ENCODE measurements at places on chromosomes 12 and 14.

- no peak for DNase-seq
Measured at GRCh38 chr12:49086116-49086515, 8.5 kb downstream of the DHH start.

DNA sequence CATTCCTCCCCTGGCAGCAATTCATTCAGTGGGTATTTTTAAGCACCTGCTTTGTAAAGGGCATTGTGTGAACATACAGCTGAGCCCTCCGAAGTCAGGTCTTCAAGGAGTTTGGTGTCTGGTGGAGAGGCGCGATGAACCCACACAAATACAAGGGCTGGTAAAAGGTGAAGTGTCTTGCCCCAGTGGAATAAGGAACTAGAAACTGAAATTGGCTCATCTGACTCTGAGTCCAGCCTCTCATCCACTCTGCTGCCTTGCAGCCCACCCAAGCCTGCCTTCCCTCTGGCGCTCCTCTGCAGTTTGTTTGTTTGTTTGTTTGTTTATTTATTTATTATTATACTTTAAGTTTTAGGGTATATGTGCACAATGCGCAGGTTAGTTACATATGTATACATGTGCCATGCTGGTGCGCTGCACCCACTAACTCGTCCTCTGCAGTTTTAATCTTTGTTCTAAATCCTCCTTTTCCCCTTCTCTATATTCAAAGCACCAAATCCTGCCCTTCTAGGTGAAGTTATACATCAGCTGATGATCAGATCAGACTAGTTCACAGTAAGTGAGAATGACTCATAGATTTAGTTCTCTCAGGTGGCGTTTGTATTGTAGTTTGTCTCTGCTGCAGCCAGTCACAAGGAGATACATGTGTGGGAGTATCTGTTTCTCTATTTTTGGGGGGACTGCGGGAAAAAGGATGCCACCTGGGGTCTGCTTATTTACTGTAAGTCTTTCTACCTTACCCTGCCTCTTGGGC, 394.5 kb downstream of the APAF1 start:
- DNase-seq: no peak

DNA sequence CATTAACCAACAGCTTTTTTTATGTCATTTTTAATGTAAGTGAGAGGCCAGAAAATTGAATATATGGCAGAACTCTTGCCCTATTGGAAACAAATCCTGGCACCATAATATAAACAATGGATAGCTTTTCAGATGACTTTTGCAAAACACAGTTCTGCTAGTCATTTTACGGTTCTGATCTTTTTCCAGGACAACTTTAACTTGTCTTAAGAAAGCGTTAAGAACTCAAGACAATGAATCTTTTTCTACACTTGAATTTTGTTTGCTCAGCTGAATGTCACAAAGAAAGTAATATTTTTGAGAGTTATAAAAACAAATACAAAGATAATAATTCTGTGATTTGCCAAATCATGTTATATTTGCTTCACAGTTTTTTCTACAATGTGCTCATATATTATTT, 13.2 kb downstream of the KERA start:
- no peak for DNase-seq

DNA sequence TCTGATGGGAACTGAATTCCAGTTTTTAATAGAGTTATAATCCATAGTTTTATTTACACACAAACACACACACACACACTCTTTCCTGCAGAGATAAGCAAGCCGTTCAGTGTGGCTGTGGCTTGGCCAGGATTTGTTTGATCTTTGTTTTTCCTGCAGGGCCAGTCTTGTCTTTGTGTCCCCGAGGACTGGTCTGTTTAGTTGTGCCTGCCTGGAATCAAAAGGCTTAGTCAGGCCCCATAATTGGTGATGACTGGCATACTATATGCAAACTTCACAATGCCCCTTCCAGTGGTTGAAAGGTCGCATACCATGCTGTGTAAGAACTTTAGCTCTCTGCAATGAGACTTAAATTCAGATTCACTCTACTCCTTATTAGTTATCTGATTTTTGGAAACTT, 26.0 kb downstream of the WBP11 start:
- no peak for DNase-seq

DNA sequence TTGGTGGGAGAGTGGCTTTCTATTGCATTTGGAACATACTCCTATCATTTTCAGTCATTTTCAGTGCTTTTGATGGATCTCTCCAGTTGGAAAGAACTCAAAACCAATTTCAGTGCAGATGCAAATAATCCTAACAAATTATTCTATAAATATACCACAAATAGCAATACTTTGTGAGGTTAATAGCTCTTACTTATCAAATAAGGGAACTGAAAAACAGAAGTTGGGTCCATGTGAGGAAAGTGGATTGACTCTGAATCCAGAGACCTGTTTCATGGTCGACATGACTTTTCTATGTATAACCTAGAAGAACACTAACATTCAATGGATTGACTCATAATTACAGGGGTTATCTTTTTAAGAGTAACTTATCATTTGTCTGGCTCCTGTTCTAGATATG, 248.6 kb downstream of the EGLN3 start:
- no peak for DNase-seq

DNA sequence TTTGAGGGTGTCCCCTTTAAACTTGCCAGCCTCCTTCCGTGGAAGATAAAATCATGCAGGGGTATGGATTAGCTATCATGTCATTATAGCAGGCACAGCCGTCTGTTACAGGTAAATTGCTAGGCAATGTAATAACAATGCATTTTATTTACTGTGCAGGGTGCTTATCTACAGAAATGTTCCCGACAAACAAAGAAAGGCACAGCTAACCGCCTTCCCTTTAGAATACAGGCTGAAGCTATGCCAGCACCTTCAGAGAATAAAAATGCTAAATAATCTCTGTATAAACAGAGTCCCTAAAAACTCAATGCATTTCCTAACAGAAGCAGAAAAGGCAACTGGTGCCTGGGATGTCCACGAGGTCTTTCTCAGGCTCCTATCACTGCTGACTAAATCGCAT, 239.2 kb downstream of the SPTSSA start:
- DNase-seq: no peak

DNA sequence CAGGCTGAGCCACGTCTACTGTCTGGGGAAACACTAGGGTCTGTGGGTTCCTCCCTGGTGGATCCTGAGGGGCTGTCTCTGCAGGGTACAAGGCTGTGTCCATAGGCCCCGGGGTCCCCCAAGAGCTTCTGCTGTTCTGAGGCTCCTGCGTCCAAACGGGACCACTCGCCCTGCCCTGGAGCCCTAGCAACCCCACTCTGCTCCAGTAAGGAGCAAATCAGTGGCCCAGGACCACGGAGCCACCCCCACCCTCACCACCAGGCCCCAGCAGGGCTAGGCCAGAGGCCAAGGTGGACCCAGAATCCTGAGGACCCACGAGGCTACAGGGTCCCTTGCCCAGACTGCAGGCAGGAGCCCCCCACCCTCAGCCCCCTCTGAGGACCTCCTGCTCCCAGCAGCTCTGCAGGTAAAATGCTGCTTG, 75.1 kb upstream of the GALNT9 start:
- no peak for DNase-seq

DNA sequence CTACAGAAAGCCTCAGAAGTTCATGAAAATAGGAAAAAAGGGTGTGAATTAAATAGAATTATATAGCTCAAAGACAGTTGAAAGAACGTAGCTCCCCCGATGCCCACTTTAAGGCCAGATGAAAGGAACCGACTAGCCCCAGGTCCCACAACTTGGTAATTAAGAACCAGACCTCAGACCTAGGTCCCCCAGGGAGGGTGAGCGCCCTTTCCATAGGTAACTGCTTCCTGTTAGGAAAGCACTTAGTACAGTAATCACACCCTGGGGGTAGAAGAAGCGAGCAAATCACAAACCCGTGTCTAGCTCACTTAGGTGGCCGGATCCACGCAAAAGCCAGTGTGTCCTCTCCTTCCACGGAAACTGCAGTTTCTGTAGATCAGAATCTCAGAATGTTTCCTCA, 77.1 kb downstream of the PLXNC1 start:
- DNase-seq: no peak

GRCh38 chr12:122061253-122061652, 17.3 kb upstream of the MLXIP start:
- DNase-seq: no peak

- DNase-seq: no peak
Measured at GRCh38 chr12:52496054-52496453, 3.0 kb upstream of the KRT6A start.

- DNase-seq: peak; percentile 42
Measured at GRCh38 chr12:122356192-122356635, 66.3 kb downstream of the CLIP1 start.

DNA sequence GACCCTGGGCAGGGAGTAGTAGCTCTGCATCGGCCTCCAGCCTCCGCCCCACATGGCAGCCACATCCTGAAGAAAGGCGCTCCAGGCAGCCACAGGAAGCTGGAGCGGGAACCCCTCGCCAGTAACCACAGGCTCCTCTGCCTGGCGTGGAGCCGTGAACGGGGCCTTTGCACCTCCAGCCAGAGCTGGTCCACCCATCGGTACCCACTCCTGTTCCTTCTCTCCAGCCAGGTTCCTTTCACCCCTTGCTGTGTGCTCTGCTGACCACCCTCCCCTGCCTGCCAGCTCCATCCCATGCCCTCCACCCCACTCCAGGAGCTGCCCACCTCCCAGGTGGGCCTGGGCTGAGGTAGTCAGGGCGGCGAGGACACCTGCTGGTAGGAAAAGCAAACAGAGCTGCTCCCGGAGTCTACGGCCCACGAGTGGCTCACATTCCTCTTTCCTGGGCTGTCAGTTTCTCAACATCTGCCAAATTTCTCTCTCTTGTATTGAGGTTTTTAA, 2.7 kb downstream of the TGFB3 start:
- DNase-seq: no peak

- DNase-seq: no peak
Measured at GRCh38 chr12:116837097-116837496, 44.1 kb downstream of the HRK start.

- DNase-seq: no peak
Measured at GRCh38 chr12:92462049-92462448, 240.7 kb upstream of the PLEKHG7 start.

GRCh38 chr14:68520637-68521556, 272.0 kb downstream of the ZFP36L1 start:
- no peak for DNase-seq

- DNase-seq: no peak
Measured at GRCh38 chr14:51862860-51863259, 2.4 kb downstream of the GNG2 start.

GRCh38 chr14:68305738-68306137, 486.2 kb downstream of the RAD51B start:
- no peak for DNase-seq

DNA sequence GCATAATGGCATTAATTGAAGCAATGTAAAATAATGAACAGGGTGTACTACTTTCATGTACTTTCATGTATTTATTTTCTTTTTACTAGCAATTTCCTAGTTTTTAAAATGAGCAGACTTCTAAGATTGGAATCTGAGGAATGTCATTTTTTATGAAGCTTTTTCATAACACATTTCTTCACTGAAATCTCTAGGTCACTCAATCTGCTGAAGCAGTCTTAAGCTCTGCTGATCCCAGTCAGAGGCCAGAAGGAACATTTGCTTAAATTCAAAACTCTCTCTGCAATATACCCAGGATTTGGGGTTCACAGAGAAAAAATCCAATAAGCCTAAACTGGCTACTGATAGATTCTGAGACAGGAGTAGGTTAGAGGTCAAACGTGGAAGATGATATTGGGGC, 73.6 kb upstream of the CNTN1 start:
- DNase-seq: no peak

GRCh38 chr12:95257541-95257940, 39.9 kb downstream of the VEZT start:
- no peak for DNase-seq

Measured in amniotic stem cell (primary cell).